Jurkat, Clone E6-1 (cell line): ENCODE measurements at places on chromosomes 5 and 9.

DNA sequence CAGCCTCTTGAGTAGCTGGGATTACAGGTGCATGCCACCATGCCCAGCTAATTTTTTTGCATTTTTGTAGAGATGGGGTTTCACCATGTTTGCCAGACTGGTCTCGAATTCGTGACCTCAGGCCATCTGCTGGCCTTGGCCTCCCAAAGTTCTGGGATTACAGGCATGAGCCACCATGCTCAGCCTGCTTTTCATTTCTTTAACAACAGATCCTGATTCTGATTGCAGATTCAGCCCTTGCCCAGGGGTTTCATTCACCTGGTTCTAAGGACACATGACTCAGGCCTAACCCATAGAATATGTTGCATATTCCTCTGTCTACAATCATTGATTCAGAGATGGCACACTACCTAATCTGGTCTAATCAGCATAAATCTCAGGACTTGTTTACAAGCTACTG lies 56.1 kb upstream of the CCDC112 start:
- DNase-seq: no peak

DNA sequence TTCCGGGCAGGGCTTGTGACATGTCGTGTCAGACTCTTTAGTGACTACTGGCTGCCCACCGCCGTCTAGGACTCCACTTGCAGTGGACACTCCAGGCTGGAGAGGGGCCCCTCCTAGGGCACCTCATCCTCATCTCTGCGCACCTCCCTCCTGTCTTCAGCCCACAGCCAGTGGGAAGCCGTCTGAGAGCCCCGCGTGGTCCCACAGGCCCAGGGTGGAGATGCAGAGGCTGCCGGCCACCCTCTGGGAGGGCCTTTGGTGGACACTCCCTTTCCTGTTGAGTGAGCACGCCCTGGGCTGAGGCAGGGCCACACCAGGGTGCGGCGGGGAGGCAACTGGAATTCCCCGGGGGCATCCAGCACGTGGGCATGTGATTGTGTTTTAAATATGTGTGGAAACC lies 80.5 kb downstream of the IRX2 start:
- DNase-seq: no peak

DNA sequence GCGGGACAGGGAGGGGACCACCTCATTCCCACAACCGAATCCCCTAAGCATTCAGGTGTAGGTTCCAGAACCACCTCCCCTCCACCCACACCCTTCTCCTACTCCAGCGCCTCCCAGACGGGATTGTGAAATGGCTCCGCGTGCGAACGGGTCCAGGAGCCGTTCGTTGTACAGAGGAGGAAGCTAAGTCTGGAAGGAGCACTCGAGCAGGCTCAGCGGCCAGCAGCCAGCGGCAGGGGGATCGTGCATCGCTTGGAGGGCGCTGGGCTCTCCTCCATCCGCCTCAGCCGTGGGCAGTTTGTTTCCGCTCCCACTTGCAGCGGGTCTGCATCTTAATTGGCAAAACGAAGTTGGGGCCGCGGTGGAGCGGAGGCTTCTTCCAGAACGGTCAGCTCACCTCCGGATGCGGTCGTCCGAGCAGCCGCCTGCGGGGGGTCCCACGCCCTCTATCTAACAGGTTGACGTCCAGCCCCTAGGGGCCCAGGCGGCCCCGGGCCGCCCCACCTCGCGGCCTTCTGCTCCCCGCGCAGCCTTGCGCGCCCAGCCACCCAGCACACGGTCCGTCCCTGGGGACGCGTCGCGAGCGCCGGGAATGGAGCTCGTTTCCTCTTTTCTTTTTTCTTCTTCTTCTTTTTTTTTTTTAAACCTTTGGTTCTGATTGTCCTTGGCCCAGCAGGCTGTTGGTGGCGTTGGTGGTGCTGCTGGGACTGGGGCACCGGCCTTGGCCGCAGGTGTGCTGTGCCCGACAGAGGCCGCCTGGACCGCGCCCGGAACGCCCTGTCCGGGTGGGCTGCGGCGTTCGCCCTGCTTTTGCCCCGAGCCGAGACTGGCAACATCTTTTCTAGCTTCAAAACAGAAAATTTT lies 3.9 kb upstream of the BARX1 start:
- no peak for DNase-seq

- DNase-seq: no peak
Measured at GRCh38 chr9:33197279-33198152, 30.4 kb upstream of the B4GALT1 start.

- DNase-seq: no peak
Measured at GRCh38 chr9:5488221-5489008, 21.9 kb upstream of the PDCD1LG2 start.

DNA sequence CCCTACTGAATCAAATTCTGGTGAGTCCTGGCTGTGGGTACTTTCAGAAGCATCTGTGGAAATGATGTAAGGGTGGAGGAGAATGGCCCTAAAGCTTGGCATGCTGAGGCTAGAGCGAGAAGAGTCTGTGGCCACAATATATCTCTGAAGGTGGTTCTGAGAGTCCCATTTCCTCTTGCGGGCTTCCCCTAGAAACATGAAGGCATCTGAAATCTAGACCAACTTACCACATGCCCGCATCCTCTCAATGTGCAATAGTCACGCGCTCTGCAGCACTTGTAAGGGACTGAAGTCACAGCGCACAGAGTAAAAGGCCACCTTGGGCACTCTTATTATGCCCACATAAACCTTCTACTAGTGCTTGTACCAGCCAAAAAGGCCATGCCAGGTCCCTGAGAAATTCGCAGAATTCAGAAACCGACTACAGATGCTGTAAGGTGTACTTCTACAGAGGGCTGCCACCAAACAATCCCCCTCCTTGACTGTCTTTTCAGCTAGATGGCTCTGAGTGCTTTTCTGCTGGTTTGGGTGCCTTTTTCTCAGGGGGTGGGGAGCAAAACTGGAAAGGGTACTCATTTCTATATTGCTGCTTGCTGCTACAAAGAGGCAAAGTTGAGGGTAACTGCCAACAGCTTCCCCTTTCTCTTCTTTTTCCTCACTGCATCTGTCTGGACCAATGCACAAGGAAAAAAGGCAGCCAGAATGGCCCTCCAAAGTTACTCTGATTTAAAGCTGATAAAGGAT lies 107.3 kb downstream of the ZDHHC21 start:
- peak; percentile 69 for DNase-seq

DNA sequence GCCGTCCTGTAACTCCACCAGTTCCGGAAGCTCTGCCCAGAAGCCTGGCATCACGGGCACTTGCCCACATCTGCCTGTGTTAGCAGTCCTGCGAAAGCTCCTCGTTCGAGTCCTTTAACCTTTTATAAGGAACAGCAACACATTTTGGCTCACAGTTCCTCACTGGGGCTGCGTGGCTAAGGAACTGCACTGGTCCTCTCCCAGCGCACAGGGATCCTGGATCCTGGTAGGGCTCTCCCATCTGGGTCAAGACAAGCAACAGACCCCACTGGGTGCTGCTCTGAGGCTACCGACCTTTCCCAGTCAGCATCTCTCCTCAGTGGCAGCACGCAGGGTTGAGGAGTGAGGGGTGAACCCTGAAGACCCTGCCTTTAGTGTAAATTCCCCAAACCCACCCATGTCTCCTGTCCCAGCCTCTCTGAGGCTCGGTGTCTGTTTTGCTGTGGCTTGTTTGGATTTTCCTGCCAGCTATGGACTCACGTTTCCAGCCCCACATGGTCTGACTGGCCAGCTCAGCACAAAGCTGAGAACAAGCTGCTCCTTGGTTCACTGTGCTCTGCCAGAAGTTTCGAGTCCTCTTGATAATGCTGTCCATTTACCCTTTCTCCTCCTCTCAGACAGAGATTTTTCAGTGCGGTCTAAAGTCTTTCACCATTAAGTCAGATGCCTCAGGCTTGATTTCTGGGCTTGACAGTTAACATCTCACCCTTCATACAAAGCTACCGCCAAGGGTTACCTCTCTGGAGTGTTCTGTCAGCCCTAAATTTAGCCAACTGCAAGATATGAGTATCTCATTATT lies 80.0 kb downstream of the AK8 start:
- no peak for DNase-seq

DNA sequence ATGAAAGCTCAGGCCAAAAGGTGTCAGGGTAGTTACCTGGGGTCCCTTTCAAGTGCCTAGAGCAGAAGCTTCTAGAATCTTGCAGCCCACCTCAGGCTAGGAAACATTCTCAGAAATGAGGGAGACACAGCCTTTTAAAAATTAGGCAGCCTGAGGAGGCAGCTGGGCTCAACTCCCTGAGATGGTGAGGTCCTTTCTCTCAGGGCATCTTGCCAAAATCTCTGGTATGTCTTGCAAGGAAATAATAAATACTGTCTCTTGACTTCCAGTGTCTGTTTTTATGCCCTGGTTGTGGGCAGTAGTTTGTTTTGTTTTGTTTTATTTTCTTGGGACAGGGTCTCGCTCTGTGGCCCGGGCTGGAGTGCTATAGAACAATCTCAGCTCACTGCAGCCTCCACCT lies 100.9 kb upstream of the APC start:
- no peak for DNase-seq

- no peak for DNase-seq
Measured at GRCh38 chr5:18216729-18217128, 582.5 kb downstream of the TAF11L14 start.

DNA sequence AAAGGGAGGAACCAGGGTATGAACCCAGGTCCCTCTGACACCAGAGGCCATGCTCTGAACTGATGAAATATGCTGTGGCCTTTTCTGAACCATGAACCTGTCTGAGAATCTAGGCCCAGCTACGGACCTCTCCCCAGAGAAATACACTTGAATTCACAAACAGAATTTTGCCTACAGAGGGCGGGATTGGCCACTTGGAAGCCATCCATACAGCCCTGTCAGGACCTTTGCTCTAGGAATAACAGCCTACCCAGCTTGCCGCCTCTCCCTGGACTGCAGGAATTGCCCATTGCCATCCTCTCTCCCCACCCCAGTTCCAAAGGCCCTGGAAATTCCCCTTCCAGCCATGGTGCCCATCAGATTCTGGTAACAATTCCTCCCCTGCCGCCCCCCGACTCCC lies 26.6 kb downstream of the MORN5 start:
- DNase-seq: no peak

DNA sequence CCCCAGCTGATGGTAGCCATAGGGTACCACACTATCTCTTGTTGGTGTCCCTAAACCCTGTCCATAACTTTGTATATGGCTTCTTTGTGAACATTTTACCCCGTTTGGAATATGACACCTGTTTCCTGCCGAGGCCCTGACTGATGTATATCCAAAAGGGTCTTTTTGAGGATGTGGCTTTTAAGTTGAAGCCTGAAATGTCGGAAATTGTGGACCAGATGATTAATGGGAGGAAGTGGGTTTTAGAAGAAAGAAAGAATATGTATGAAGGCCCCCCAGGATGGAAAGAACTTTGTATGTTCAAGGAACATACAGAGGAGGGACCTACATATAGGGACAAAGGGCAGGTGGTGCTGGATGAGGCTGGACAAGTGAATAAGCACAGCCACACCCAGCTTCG lies 16.7 kb upstream of the TNFSF8 start:
- DNase-seq: peak; percentile 95

- DNase-seq: peak; percentile 18
Measured at GRCh38 chr5:151719228-151720000, 32.7 kb upstream of the SPARC start.

GRCh38 chr9:109452761-109453160 lies 45.3 kb downstream of the PTPN3 start:
- no peak for DNase-seq

DNA sequence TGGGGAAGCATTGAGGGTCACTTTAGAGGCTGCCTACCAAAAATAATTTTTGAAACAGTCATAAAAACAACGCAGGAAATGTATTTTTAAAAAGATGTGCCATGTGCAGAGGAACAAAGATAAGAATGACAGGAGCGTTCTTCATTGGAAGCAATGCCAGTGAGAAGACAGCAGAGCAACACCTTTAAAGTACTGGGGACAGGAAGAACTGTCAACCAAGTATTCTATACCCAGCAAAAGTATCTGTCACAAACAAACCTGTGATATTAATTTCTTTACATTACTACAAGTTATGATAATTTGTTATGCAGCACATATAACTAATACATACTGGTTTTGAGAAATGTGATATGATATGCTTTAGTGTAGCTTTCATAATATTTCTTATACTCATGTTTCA lies 675.6 kb downstream of the IRX1 start:
- DNase-seq: no peak

DNA sequence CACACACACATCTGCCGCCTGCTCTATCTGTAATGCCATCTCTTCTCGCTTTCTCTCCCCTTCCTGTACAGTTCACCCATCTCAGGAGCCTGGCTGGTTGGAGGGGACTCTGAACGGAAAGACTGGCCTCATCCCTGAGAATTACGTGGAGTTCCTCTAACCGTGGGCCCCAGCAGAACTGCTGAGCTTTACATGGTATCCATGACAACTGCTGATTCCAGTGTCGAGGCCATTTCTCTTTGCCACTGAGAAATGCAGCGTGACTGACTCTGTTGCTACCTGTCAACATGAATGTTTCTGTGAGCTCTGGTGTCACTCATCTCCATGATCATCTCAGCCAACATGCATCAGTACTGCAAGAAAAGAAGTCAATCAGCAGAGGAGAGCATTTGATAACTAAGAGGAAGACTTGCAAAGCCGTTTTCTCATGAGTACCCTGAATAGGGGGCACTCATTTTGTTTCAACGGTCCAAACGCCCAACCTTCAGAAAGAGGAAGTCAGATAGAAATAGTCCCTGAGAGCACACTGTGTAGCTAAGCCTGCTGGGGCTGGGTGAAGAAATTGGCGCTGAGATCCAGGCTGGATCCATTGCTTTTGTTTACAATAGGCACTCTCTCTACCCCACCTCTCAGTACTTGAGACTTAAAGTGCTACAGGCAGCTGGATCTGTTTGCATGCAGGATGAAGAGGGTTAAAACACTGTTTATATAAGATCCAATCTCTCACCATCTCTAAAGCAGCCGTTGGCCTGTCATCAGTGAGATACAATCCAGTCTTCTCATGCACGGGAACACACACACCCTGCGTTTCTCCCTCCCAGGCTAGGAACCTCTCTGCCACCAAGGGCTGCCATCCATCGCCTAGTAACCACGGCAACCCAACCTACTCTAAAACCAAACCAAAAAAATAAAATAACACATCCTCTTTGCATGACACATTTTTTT lies 180.9 kb downstream of the NR3C1 start:
- peak; percentile 72 for DNase-seq

DNA sequence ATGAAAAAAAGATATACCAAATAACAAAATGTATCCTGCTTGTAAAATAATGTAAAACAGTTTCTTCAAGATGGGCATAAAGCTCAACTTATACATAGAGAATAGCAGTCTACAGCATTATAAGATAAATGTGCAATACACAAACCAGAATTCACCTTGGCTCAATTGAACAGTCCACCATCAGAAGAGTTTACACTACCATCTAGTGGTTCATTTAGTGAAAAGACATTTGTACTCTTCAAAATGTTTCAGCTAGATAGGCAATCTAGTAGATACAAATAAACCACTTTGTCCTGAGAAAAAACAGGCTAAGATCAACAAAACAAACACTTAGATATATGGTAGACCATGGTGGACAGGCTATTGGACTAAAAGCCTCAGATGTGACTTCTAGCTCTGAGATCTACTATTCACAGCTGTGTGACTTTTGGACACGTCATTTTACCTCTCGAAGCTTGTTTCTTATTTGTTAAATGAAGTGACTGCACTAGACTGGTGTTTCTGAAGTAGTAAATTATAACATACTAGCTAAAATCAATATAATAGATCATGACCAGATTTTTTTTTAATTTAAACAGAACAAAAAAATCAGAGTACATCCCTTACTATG lies 22.1 kb upstream of the TPD52L3 start:
- peak; percentile 45 for DNase-seq
